GM12892 (cell line): ENCODE measurements at places on chromosomes 16 and 17.

- DNase-seq = no peak
Measured at GRCh38 chr16:3487521-3488410, 7.5 kb downstream of the C16orf90 start.

DNA sequence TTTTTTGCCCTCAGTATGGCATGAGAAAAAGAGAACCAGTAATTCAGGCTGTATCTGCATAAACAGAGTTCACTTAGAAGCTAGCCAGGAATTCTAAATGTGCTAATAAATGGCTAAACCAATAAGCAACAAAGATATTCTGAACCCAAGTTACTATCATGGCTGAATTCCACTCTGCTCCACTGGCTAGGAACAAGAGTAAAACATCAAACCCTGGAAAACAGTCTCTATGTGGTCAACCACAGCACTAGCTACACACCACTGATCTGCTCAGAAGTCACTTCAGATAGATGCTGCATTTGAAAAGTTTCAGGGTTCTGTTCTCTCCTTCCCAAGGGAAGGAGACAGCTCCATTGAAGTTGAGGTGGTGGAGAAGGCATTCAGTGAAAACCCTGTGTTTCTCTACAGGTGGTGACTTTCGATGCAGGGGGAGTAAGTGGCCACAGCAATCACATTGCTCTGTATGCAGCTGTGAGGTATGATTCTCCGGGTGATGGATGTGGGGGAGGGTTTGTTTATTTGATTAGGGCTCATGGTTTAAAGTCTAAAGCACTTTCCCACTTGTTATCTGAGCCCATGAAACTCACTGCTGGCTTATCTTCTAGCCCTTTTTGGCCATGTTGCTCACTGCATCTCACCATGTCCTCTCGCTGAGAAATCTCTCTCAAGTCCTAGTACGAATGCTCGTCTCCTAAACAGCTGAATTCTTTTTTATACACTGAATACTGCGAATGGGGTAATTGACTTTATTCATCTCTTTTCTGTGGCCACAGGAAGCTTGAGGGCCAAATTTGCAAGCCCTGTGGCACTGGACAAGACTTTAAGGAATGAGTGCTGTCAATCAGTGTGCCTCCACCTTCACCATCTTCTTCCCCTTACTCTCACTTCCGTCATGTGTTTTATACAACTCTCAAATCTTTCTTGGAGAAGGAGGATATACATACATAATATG lies 39.9 kb downstream of the CENPV start:
- DNase-seq = no peak

- no peak for DNase-seq
Measured at GRCh38 chr17:81553616-81554181, 1.5 kb upstream of the FAAP100 start.

DNA sequence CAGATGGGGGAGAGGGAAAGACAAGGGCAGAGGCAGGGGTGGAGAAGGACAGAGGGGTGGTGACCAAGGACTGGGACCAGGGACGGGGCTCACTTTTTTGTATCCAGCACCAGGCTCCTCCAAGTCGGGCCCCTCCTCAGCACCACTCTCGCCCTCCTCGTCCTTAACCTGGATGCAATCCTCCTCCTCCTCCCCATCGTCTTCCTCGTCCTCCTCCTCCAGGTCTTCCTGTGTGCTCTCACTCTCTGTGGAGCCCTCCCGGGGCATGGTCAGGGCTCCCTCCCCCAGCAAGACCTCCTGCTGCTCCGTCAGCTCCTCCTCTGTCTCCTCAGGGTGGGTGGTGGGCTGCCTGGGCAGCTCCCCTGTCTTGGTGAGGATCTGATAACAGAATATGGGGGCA lies 16.8 kb downstream of the G6PC3 start:
- no peak for DNase-seq

DNA sequence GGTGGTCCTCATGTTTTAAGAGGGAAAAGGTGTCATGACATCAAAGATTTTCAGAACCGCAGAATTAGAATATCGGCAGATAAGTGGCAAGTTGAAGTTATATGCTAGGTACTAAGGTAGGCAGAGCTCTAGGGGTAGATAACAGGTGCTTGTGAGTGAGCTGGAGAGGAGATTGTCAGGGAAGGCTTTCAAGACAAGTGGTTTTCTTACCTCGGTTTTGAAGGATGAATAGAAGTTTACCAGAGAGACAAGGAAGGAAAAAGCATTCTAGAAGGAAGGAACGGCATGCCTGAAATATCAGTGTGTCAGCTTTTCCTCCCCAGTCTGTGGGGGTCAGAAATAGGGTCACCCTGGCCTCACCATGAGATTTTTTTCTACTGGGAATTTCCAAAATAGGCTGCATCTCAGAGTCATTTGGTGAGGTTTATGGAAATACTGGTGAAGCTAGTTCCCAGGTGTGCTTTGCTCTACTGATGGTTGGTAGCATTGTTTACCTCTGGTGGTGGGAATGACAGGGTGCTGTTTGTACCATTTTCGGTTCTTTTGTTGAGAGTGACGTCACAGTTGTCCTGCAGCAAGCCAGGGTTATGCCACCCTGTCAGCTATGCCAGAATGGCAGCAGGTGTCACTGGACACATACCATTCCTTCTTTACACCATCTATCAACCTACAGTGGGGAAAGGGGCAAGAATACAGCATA lies 112.5 kb downstream of the MSI2 start:
- no peak for DNase-seq

DNA sequence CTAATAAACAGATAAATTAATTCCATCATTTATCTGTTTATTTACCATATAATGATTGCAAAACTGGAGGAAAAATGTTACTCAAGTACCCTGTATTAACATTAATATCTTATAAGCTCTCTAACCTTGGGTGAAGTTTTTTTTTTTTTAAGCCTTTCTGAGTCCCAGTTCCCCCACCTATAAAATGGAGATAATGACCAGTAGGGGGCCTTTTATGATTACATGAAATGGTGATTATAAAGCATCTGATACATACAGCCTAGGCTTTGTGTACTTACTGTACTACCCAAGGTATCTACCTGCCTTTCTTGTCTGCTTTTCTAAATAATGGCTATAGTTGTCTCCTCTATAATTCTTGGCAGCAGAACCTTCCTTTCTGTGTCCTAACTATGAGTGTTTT lies 22.6 kb downstream of the LRRC36 start:
- no peak for DNase-seq

DNA sequence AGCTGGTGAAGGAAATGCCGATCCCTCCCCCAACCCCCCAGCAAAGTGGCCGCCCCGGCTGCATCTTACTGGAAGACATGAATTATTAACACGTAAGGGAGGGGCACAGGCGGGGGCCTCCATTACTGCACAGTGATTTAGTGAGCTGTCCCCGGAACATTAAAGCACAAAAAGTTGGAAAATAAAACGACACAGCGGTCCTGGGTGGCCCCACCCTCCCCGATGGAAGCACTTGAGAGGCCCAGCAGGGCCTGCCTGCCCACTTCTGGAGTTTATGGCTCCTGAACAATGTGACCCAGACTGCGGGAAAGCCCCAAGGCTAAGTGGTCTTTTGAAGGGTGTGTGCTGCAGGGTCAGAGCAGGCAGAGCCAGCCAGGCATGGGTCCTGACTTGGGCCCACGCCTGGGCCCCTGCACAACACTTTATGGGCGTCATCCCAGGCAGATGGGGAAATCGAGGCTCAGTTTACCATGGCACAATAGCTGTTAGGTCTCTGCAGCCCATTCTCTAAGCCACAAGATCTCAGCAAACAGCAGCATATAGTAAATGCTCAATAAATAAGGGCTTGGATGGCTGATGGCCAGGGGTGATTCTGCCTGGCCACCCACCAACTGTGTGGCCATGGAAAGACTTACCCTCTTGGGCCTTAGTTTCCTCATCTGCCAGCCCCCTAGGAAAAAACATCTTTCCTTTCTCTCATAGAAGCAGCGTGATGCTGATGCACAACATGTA lies 22.8 kb downstream of the CCDC102A start:
- no peak for DNase-seq

- DNase-seq = no peak
Measured at GRCh38 chr16:27432558-27432957, 30.6 kb downstream of the IL21R start.

DNA sequence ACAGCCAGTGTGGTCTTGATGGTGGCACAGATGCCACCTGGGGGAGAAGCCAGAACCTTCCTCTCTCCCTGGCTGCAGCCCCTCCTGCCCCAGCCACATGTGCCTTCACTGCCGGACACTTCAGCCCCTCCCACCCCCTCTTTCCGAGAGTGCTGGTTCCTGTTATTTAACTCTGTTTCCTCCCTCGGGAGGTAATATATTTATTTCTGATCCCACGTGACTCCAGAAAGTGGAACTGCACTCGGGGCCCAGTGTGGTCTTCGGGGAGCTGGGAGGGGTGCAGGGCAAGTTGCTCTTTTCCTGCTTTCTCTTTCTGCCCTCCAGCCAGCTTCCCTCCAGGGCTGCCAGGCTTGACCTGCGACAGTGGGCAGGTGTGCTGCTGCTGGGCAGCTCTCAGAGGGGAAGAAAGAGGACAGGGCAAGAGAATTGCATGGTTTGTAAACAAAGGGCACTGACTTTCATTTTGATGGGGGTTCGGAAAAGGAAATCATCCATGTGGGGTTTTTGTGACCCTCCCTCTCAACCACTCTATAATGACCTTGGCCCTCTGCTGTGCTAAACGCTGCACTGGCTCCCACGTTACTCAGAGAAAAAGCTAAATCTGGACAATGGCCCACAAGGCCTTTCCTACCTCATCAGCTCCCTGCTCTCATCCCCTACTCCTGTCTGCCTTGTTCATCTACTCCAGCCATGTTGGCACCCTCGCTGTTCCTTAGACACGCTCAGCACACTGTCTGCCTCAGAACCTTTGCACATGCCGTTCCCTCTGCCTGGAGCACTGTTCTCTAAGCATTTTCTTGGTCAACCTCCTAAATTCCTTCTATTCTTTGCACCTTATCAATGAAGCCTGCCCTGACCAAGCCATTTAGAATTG lies 8.2 kb upstream of the CIITA start:
- DNase-seq = no peak
